Muscle of arm (tissue), 14 donors: ENCODE measurements at places on chromosomes 16 and 17. TPM values are rescaled to one million over a fixed set of nuclear protein-coding genes. Genes with fewer than 3 reads are reported as not detected.

- no peak for DNase-seq
Measured at GRCh38 chr17:14715561-14715960, 414.7 kb downstream of the HS3ST3B1 start.

DNA sequence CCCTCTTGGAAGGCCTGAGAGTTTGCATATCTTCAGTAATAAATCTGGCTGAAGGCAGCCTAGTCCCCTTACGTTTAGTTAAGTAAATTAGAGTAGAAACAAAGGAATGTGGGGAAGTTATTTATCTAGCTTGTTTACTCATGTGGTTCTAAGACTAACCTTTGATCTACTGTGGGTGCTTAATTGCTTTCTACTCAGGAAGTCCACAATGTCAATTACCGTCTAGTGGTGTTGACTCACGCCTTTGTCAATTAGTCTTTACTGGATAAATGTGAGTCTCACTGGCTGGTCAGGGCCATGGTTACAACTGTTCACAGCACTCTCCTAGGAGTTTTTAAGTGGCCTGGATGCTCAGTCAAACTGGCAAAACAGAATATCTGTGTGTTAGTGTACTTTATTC, 2338.4 kb downstream of the TP53TG3F start:
- no peak for DNase-seq

GRCh38 chr17:4038076-4038475, 73.8 kb upstream of the ATP2A3 start:
- DNase-seq, result no peak

GRCh38 chr17:48497103-48497502, 33.7 kb downstream of the HOXB1 start:
- DNase-seq, result no peak

- DNase-seq, result no peak
Measured at GRCh38 chr16:50763211-50763610, 21.3 kb downstream of the CYLD start.

- no peak for DNase-seq
Measured at GRCh38 chr16:24027466-24027865, 191.7 kb downstream of the PRKCB start.

DNA sequence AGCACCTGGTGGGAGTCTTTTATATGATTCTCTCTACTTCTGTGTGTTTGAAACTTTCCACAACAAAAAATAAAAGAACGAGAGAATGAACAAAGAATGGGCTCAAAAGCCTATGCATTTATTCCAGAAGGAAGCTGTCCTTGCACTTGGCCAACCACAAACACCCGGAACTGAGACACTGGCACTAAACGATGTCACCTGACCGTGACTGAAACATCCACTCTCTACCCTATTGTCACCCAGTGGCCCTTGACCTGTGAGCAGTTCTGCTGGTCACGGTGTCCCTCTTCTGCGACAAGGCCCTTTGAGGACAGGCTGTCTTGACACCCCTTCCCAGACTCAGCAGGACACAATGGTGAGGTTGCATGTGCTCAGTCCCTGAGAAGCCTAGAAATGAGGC, 56.6 kb downstream of the TEKT5 start:
- DNase-seq, result no peak

GRCh38 chr16:71520550-71520949, 5.7 kb upstream of the CHST4 start:
- no peak for DNase-seq

GRCh38 chr17:57210972-57211411, 45.3 kb upstream of the MSI2 start:
- no peak for DNase-seq

DNA sequence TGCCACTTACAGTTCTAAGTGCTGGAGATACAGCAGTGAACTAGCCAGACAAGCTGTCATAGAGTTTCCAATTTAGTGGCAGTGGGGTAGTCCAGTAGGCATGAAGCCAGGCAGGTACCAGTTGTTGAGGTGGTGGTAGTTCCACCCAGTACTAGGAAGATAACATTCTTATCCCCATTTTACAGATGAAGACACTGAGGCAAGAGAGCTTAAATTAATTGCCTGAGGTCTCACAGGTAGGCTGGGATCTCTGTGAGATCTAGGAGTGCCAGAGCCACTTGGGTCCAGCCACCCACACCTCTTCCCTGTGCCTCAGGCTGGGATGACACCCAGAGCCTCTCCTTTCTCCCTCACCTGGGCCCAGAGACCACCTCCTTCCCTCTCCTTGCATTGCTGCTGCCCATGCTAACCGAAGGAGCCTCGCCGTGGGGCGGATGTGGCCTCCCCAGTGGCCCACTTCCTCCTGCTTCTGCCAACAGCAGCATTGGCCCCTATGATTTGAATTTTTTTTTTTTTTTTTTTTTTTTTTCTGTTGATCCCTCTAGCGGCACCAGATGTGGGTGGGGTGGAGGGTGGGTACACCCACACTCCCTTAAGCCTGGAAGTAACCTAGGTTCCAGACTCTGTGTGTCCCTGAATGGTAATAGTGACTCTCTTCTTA, 114.0 kb downstream of the PRKCB start:
- DNase-seq, result no peak

DNA sequence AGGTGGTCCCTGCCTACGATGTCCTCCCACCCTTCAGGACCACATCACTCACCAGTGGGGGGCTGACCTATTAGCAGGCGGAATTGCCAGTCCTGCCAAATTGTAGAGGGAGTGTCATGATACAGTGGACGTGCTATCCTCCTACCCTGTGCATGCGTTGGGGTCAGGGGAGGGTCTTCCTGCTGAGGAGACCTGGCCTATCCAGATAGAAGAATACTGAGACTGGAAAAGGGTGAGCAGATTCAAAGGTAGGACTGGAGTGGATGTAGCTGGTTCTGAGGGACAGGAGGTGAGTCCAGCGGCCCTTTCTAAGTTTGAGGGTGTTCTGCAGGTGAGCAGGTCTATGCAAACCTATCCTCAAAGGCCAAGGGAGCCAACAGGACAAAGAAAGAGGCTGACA, 8.0 kb downstream of the PRSS41 start:
- no peak for DNase-seq

- DNase-seq, result no peak
Measured at GRCh38 chr16:83305092-83305491, 502.7 kb upstream of the HSBP1 start.

DNA sequence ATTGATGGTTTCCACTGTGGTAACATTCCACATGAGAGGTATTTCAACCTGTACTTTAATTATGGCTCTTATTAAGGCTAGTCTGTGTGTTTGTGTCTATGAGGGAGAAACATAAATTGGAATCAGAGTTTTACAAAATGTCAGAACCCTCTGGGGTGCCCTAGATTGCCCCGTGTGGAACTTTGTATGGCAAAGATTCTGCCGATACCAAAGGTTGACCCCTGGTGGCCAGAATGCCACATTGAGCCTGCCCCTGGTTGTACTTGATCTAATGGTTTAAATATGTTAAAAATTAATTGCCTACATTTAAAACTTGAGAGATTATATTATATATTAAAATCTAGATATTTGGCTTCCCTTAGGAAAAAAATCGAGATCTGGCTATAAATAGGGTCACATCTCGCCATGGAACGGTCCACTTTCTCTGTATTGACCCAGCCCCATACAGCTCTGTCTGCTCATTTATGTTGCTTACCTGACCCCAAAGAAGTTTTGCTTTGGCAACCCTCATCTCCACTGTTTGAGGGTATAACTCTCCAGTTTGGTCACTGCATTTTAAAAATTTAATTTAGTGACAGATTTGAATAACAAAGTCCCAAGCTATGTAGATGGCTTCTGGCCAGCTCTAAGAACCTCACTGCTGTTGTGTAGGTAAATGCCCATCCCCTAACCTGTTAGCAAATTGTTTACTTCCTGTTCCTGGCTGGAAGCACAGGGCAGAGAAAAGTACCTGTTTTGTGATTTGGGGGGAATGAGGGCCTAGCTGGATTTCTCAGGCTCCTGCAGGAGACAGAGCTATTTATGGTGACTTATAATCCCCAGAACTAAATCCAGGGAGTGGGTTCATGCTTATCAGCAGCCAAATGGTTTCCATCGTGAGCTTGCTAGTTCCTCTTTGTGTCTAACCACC, 95.0 kb downstream of the PLCG2 start:
- peak; percentile 11 for DNase-seq

- no peak for DNase-seq
Measured at GRCh38 chr17:3985846-3986245, 21.6 kb upstream of the ATP2A3 start.

DNA sequence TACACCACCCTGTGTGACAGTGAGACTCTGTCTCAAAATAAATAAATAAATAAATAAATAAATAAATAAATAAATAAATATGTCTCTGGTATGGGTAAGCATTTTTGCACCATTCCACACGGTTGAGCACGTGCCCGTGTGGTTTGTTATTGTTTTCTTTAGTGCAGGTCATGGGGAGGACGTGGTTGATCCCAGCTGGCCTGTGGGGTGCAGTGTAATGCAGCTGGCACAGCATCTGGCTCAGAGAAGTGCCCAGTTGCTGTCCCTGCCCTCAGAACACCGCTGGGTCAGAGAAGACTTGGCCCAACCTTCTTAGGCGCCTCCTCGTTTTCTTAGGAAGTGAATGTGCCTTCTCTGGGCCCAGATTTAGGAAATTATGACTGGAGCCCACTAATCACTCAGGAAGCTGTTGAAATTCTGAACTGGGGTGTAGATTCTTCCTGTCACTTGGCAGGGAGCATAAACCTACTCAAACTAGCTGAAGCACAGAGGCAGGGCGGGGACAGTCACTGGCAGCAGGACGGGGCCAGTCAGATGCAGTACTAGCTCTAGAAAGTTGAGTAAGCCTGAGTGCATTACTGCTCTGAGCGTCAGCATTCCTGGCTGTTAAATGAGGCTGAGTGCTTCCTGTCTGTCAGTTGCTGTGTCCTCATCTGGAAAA, 85.9 kb downstream of the SNX29 start:
- peak; percentile 33 for DNase-seq

DNA sequence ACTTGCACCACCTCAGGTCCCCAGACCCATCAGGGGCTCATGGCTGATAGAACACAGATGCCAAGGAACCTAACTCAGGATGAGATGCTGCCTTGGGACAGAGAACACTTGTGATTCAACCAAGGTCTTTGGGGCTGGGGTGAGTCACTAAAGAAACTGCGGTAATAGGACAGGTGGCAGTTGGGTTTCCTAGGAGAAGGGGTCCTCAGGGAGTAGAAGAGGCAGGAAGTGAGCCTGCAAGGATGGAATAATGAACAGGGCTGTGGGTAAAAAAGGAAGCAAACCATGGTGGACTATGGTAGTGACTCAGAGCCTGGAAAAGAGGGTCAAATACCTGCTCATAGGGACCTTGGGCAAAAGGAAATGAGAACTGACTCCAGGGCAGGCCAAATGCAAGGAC, 6.5 kb upstream of the PNPO start:
- DNase-seq, result no peak

DNA sequence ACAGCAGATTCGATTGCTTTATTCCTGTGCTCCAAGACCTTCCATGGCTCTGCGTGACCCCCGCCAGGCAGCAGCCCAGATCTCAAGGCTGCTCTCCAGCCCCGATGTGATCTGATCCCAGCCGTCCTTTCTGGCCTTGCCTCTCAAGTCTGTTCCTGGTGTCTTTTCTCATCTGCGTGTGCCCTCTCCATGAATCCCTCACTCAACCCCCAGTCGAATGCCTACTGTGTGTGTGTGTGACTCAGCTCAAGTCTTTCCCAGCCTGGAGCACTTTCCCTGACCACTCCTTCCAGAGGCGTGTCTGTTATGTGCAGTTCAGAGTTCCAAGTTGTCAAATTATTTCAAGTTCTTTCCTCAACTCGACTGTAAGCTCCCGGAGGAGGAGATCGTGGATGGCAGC, 64.0 kb downstream of the MRM1 start:
- no peak for DNase-seq

- DNase-seq, result no peak
Measured at GRCh38 chr16:31002250-31002700, 8.2 kb downstream of the STX1B start.

DNA sequence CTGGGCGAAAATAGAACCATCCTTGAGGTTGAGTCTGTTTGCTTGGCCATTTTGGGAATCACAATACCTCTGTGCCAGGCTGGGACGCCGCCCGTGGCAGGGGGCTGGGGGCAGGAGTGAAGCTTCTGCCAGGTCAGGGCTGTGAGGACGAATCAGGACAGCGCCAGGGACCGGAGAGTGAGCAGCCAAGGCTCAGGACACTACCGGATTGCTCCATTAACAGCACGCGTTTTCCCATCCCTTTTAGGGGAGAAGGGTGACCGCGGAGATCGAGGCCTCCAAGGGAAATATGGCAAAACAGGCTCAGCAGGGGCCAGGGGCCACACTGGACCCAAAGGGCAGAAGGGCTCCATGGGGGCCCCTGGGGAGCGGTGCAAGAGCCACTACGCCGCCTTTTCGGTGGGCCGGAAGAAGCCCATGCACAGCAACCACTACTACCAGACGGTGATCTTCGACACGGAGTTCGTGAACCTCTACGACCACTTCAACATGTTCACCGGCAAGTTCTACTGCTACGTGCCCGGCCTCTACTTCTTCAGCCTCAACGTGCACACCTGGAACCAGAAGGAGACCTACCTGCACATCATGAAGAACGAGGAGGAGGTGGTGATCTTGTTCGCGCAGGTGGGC, 23.4 kb downstream of the C1QTNF1 start:
- no peak for DNase-seq

DNA sequence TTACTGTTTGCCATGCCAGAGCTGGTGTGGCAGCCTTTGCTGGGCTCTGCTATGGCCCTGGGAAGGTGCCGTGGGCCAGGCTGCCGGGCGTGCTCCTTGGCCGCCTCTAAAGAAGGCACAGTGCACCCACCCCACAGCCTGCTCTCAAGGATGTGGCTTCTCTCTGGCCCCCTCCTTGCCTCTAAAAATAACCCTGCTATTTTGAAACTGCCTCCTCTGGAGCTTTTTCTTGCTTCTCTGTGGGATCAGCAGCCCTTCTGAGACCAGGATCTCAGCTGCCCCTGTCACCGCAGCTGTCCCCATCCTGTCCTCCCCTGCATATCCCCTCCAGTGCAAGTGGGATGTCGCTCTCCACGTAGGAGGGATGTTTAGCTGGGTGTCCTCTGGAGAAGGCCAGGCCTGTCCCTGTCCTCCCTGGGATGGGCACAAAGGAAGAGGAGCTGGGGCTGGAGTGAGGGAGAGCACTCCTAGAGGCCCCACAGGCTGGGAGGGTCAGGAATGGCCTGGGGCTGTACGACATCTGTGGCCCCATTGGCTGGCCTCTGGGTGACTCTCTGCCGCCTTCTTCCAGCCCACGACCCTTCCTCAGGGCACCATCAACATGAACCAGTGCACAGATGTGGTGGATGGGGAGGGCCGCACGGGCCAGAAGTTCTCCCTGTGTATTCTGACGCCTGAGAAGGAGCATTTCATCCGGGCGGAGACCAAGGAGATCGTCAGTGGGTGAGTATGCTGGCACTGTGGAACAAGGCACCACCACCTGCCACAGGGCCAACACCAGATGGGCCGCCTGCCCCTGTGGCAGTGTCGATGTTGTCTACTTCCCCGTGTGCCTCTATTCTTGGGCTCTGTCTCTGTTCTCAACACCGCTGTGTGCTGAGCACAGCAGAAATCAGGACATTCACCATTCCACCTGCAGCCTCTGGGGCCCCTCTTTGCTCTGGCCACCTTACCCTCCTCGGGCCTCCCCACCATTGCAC, 79.7 kb downstream of the PLD6 start:
- DNase-seq, result no peak

Gene FOXC2
- not detected for polyA plus RNA-seq

Gene RPGRIP1L
- 8.4 TPM for polyA plus RNA-seq

Gene SCGB1C2
- polyA plus RNA-seq, result not detected

Gene CCT6B
- not detected for polyA plus RNA-seq

Gene UNC13D
- polyA plus RNA-seq, result 7.1 TPM

Gene NAGLU
- polyA plus RNA-seq, result 15.6 TPM

Gene TBC1D3K
- not detected for polyA plus RNA-seq

Gene IRF8
- 5.3 TPM for polyA plus RNA-seq

Gene RFFL
- 8.6 TPM for polyA plus RNA-seq

Gene KIF19
- not detected for polyA plus RNA-seq

Gene CHST5
- 0.25 TPM for polyA plus RNA-seq

Gene FBXL16
- polyA plus RNA-seq, result 0.43 TPM

Gene HOXB4
- polyA plus RNA-seq, result 2.2 TPM

Gene SBK1
- polyA plus RNA-seq, result 15.9 TPM

Gene INPP5K
- 21.0 TPM for polyA plus RNA-seq

Gene ABI3
- polyA plus RNA-seq, result 4.5 TPM
